ENCODE measurements at places on chromosomes 13 and 19.
A peak's percentile ranks its signal among the peaks of the same experiment; 100 is the strongest.

- no peak for DNase-seq
Observed at GRCh38 chr19:6035026-6035425, 57.1 kb upstream of the RANBP3 start.

DNA sequence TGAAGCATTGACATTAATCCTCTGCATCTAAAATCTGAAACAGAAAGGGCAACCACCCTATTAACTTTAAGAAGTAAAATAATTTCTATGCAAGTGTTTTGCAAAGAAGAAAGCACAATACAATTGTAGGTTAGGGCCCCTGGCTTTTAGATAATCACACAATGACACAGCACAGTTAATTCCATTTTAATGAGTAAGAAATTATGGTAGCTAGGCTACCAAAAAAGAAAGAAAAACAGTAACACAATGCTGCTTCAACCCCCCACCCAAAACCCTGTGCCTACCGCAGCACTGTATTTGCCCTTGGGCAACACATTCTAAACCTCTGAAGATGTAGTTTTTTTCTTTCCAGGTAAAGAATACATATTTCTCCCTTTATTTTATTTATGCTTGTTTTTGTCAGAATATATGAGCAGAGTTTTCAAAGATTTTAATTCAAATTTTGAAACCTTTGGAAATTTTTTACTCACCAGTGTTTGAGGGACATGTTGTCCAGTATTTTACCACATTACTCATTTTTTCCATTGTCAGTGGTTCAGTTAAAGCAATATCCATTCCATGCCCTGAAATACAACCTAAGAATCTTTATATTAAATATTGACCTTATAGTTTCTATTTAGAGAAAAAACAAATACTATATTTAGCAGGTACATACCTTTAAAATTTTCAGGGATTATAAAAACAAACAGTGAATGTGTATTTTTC is 21.1 kb downstream of the SOHLH2 start:
- peak; percentile 8 for DNase-seq

DNA sequence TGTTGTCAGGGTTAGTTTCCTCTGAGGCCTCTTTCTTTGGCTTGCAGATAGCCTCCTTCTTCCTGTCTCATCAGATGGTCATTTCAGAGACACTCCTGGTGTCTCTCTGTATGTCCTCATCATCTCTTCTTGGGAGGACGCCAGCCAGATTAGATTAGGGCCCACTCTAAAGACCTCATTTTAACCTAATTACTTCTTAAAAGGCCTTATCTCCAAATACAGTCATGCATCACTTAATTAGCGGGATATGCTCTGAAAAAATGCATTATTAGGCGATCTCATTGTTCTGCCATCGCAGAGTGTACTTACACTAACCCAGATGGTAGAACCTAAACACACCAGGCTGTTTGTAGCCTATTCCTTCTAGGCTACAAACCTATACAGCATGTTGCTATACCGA is 89.0 kb downstream of the CDK8 start:
- no peak for DNase-seq

GRCh38 chr13:113273851-113274590 is 23.0 kb upstream of the LAMP1 start:
- peak; percentile 57 for DNase-seq

DNA sequence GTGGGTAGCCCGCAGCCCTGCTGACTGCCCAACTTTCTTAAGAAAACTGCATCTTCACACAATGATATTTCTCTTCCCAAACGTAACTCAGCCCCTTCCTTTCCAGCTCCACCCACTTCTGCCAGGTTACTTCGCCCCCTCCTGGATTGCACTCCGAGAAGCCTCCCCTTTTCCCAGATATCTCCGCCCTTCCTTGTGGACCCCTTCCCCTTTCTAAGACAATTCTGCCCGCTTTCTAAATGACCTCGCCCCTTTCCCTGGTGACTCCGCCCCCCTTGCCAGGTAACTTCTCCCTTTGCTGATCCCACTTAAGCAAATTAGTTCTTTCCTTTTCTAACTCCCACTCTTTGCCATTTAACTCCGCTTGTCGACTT is 2.6 kb downstream of the VSIG10L start:
- no peak for DNase-seq

DNA sequence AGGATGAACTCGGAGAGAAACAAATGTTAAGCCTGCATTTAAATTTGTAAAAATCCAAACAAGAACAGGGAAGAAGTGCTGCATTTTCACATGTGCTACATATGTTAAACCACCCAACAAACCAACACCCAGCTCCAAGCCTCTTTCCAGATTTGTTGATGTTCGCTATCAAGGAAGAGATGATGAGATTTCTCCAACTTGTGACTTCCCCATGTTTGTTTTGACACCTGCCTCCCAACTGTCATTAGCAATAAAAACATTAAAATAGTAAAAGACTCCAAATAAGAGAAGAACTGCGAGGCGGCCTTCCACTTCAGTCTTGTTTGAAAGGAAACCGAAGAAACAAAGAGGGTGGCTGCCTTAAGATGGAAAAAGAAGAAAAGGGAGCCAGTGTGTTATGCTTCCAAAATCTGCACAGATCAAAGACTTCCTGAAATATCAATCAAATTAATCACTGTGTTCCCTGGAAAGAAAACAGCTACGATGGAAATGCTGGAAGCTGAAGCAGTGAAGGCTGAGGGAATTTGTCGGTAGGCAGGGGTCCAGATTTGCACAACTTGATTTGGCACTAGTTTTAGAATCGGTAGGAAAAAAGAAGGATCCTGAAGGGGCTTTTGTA is 14.0 kb upstream of the GGACT start:
- DNase-seq = no peak

DNA sequence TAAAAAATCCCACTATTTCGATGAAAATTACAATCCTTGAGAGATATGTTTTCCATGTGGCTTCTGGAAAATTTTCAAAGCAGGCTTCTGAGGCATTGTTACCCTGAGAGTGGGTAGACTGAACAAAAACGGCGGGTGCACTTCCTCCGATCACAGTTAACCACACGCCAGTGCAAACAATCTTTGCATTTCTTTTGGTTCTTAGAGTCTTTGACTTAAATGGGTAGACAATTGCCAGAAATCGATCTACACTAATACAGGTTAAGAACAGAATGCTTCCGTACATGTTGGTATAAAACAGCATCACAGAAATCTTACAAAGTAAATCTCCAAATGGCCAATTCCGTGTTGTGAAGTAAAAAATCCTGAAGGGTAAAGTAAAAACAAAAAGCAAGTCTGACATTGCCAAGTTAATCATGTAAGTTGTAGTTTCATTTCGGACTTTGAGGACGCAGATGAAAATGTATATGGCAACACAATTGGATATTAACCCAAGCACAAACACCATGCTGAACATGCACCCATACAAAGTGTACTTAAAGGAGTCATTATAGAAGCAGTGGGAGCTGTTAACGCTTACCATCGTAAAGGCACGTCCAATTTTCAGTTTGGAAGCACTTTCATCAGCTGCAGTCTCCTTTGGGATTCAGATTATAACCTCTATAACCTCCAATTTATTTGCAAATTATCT is 927 bp downstream of the LPAR6 start:
- no peak for DNase-seq

GRCh38 chr19:3539756-3540118 is 763 bp downstream of the TEKTIP1 start:
- DNase-seq = no peak

GRCh38 chr19:45876411-45877197 is 9.3 kb downstream of the IRF2BP1 start:
- DNase-seq = no peak

- no peak for DNase-seq
Observed at GRCh38 chr13:43132257-43132656, 108.9 kb downstream of the DNAJC15 start.

- DNase-seq = no peak
Observed at GRCh38 chr19:49069026-49069425, 3.5 kb downstream of the KCNA7 start.

GRCh38 chr13:27130979-27131623 is 40.5 kb downstream of the USP12 start:
- no peak for DNase-seq

GRCh38 chr13:102680842-102681740 is 13.8 kb downstream of the METTL21C start:
- no peak for DNase-seq

DNA sequence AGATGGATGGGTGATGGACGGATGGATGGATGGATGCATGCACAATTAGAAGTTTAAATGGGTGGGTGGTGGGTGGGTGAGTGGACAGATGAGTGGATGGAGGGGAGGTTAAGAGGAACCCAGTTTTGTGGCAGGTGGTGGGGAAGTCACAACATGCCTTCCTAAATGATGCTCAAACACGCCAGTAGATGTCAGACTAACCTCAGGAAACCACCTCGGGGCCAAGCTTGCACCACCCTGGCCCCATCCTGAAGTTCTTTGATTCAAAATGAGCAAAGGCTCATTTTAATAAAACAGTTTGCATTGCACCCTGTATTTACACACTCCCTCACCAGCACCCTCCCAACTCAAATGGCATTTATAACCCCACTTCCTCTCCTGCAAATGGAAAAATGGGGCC is 91.4 kb upstream of the CACNA1A start:
- no peak for DNase-seq

GRCh38 chr13:61215116-61215515 is 200.5 kb downstream of the PCDH20 start:
- DNase-seq = no peak

GRCh38 chr19:32289566-32290210 is 55.7 kb upstream of the ZNF507 start:
- no peak for DNase-seq

DNA sequence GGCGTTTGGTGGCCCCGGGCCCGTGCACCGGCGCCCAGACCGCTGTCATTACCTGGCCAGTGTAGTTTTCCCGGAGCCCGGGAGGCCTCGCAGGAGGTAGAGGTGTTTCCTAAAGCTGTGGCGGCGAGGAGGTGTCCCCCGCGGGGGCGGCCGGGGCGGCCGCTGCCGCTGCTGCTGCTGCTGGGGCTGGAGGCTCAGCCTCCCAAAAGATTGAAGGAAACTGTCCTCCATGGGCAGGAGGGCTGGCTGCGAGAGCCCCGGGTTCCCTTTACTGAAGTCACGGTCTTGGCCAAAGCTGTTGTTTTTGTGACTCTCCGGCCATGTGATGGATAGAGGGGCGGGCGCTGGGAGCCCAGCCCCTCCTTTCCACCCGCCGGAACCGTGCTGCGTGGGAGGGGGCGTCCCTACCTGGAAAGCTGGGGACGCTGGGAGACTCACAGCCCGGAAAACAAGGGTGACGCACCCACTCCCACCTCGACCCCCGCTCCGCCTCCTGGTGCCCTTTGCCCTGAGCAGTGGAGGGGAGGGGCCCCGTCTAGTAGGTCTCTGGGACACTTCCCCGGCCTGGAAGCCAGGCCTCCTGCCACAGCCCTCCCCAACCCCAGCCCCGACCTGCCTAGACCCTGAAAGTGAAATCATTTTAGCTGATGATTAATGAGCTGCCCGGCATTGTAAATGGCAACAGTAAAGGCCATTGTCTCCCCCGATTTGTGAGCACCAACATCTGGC is at the start of gene N4BP2L1:
N4BP2L1 (minus strand) TSS at position 279 of the 729 bp plus-strand sequence; CDS start at position 231, 48 bp downstream.
- no peak for DNase-seq

DNA sequence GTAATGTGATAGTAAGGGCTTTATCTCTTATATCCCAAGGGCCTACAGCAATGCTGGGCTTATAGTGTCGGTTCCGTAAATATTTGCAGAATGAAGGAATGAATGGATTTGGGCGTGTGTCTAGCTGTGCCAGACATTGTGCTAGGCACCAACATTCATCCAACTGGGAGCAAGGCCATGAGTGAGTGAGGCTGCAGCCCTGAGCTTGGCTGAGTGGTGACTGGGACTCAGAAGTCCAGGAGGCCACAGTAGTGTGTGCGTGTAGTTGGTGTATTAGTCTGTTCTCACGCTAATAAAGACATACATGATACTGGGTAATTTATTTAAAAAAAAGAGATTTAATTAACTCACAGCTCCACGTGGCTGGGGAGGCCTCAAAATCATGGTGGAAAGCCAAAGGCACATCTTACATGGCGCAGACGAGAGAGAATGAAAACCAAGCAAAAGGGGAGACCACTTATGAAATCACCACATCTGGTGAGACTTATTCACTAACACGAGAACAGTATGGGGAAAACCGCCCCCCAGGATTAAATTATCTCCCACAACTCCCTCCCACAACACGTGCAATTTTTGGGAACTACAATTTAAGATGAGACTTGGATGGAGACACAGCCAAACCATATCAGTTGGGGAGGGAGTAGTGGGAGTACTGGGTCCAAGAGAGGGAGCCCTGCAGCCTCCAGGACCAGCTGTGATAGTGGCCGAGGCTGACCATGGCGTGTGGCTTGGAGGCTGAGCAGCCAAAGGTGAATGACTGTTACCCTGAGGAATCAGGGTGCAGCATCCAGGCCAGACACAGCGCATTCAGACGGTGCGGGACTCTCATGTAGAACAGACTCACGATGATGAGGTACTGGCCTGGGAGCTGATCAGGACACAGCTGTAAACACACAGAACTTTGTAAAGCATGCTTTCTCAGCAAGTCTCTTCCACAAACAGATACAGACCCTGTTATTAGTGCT is 104.6 kb downstream of the TEX26 start:
- DNase-seq = no peak

GRCh38 chr13:102596147-102597028 is at the start of gene TPP2:
TSS of gene TPP2 (plus strand) at chr13:102596986. CDS start at chr13:102597039, 53 bp downstream.
- DNase-seq = peak; percentile 94

- no peak for DNase-seq
Observed at GRCh38 chr19:46608178-46608577, 7.0 kb downstream of the CALM3 start.

- DNase-seq = no peak
Observed at GRCh38 chr13:89279374-89279773, 1608.2 kb downstream of the SLITRK5 start.

- DNase-seq = no peak
Observed at GRCh38 chr19:29622166-29623070, 16.3 kb downstream of the POP4 start.

DNA sequence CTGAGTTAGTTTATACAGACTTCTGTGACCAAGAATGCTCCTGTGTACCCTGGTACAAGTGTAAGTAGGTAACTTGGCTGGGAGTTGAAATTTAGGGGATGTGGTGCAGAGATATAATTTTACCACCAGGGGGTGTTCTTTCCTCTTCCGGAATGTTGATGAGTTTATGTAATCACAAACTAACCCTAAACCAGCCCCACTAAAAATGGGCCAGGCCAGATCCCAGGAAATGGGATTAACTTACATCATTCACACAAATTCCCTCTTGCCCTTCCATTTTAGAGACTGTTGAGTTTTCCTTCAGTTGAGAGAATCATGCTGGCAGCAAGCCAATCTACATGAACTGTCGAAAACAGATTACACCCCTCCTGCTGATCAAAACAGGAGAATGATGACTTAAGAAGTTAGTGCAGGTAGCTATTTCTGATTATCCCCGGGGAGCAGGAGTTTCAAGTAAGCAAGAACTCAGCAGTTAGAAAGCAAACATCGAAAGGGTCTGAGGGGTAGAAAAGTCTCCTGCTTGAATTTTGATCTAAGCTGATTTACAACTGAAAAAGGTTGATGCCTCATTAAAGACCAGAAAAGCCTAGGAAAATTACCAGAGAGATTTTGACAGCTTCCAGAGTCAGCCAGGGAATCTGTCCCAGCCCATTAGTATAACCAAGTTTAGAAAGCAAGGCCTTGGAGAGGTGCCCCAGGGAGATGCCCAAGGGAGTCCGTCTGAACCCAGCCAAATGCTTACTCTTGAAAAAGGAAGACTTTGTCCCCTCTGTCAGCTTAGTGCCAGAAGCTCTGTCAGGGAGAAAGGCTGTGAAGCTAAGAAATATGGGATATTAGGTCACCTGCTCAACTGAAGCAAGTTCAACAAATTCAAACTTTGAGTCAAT is 32.3 kb upstream of the MED4 start:
- DNase-seq = peak; percentile 51
